Progenitor cell of endocrine pancreas (in vitro differentiated cells): ENCODE measurements at places on chromosomes 16 and 17.

- no peak overlapping the region for H3K4me3 ChIP-seq
- no peaks in the 10 kb centered on the region for H3K36me3 ChIP-seq
- DNase-seq = no peak
- no peaks in the 10 kb centered on the region for H3K4me1 ChIP-seq
- peaks cover 4% of the 10 kb centered on the region for H3K27me3 ChIP-seq
- H3K27ac ChIP-seq = no peak overlapping the region
Measured at GRCh38 chr17:5694551-5694950, 110.2 kb upstream of the NLRP1 start.

DNA sequence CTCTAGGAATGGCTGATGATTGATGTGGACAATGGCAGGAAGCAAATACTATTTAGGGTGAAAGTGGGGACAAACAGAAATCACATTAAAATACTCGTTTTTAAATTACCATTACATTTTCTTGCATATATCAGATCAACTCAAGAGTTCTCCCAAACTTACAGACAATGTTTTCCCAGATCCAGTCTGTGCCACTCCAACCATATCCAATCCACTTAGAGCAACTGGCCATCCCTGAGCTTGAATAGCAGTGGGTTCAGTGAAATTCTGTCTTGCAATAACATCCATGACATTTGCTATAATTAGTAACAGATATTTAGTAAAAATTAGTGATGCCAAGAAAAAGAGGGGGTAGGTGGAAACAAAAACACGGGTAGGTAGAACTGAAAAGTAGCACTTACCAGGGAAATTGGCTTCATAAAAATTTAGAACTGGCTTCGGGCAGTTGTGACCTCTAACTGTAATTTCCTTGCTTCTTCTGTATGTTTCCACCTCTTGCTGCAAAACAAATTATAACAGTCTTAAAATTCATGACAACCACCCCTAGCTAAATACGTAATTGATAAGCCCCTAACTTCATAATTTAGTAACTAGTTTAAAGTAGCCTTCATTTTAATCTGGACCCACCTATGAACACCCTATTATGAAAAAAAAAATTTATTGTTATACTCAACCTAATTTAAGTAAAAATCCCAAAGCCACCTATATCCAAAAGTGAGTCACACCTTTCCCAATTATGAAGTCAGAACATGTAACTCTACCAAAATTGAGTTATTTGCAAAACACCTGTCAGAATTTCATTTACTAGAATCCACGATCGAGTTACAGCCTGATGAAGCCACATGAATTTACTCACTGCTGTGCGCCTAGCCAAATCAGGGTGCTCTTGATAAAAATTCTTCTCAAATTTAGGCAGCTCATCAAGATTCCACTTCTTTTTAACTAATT is 2.0 kb downstream of the DDX5 start:
- no peaks in the 10 kb centered on the region for H3K27me3 ChIP-seq
- peak overlapping the region; percentile 98 for H3K4me3 ChIP-seq
- peak overlapping the region; percentile 100 for H3K27ac ChIP-seq
- peaks cover 55% of the 10 kb centered on the region for H3K36me3 ChIP-seq
- peaks cover 37% of the 10 kb centered on the region for H3K4me1 ChIP-seq

DNA sequence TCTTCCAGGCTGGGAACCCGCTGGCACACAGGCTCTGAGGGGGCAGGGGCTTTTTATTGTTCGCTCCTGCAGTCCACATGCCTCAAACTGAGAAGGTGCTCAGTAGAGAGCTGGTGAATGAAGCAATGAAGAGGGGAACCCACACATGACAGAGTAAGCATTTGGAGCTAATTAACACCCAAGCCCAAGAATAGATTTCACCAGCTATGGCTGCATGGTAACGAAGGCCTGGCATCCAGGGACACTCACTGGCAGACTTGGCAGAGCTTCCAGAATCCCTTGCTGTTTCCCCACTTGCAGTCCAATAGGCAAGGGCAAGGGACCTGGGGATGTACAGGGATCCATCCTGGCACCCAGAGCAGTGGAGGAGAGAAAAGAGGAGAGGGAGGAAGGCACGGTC is 12.2 kb downstream of the FLOT2 start:
- no peaks in the 10 kb centered on the region for H3K27me3 ChIP-seq
- no peak for DNase-seq
- H3K27ac ChIP-seq = no peak overlapping the region
- peaks cover 9% of the 10 kb centered on the region for H3K36me3 ChIP-seq
- H3K4me1 ChIP-seq = no peaks in the 10 kb centered on the region

- H3K4me1 ChIP-seq = no peaks in the 10 kb centered on the region
- no peak overlapping the region for H3K27ac ChIP-seq
- no peak overlapping the region for H3K4me3 ChIP-seq
Measured at GRCh38 chr17:12826431-12826830, 37.1 kb downstream of the ARHGAP44 start.

DNA sequence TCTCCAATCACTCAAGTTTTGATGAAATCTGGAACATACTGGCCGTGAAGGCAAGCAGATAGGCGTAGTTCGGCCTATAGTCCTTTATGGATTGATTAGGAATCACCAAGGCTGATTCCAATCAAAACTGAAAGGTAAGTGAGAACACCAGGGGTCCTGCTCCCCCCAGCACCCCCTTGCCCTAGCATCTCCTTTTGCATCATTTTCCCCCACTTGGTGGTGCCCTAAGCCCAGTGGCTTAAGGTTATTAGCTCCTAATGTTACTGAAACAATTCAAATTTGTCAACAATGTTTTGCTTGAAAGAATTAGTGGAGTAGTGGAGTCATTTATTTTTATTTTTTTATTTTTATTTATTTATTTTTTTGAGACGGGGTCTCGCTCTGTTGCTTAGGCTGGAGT is 4.9 kb downstream of the SLFN14 start:
- H3K27ac ChIP-seq = no peak overlapping the region
- H3K36me3 ChIP-seq = no peaks in the 10 kb centered on the region
- H3K4me1 ChIP-seq = peaks cover under 1% of the 10 kb centered on the region
- peaks cover 37% of the 10 kb centered on the region for H3K27me3 ChIP-seq
- H3K4me3 ChIP-seq = no peak overlapping the region
- no peak for DNase-seq

GRCh38 chr17:30926516-30926915 is 4.8 kb downstream of the ADAP2 start:
- no peak overlapping the region for H3K27ac ChIP-seq
- peaks cover 42% of the 10 kb centered on the region for H3K27me3 ChIP-seq
- no peak for DNase-seq
- H3K4me1 ChIP-seq = peaks cover 4% of the 10 kb centered on the region
- no peaks in the 10 kb centered on the region for H3K36me3 ChIP-seq

GRCh38 chr16:16009401-16009800 is 60.0 kb downstream of the ABCC1 start:
- peaks cover 1% of the 10 kb centered on the region for H3K4me1 ChIP-seq
- H3K27ac ChIP-seq = no peak overlapping the region
- H3K36me3 ChIP-seq = peaks cover 16% of the 10 kb centered on the region
- H3K27me3 ChIP-seq = no peaks in the 10 kb centered on the region
- DNase-seq = no peak
- H3K4me3 ChIP-seq = no peak overlapping the region

DNA sequence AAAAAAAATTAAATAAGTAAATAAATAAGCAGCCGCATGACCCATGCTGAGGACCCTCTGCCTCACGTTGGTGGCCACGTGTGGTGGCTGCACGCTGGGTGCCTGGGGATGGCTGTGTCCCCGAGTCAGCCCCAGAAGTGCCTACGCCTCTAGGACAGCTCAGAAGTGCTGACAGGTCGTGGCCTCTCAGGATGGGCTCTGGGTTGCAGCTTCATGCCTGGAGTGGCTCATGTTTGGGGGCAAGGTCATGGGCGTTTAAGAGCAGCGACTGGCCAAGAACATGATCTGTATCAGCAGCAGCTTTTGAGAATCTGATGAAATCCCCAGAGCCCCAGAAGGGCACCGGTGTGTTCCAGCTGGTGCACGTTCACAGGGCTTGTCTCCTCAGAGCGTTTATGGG is 26.8 kb upstream of the CAPN15 start:
- H3K4me3 ChIP-seq = no peak overlapping the region
- no peak for DNase-seq
- no peaks in the 10 kb centered on the region for H3K4me1 ChIP-seq

DNA sequence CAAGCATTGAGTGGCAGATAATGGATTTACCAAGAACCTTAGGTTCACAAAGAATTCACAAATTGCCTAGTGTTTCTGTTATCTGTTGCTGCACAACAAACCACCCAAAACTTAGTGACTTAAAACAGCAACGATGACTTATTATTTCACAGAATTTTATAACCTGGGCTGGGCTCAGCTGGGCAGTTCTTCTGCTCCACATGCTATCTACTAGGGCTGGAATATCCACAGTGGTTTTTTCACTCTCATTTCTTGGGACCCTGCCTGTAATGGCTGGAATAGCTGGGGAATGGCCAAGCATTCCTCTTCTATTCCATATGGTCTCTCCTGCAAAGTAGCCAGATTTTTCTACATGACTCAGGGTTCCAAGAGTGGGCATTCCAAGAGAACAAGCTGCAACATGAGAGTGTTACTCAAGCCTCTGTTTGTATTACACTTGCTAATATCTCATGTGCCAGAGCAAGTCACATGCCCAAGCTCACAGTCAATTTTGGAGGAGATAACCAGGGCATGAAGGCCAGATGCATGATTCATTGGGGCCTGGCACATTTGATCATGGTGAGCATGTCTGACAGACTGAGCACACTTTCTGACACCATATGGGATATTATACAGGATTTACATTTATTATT is 4.9 kb upstream of the PSMD7 start:
- H3K4me3 ChIP-seq = no peak overlapping the region
- no peak overlapping the region for H3K27ac ChIP-seq
- no peaks in the 10 kb centered on the region for H3K27me3 ChIP-seq
- H3K4me1 ChIP-seq = peaks cover 12% of the 10 kb centered on the region

GRCh38 chr17:72421128-72422092 is 300.6 kb downstream of the SOX9 start:
- H3K4me1 ChIP-seq = peaks cover 24% of the 10 kb centered on the region
- no peaks in the 10 kb centered on the region for H3K27me3 ChIP-seq
- H3K27ac ChIP-seq = peak overlapping the region; percentile 91
- H3K36me3 ChIP-seq = peaks cover 32% of the 10 kb centered on the region
- DNase-seq = no peak
- no peak overlapping the region for H3K4me3 ChIP-seq

DNA sequence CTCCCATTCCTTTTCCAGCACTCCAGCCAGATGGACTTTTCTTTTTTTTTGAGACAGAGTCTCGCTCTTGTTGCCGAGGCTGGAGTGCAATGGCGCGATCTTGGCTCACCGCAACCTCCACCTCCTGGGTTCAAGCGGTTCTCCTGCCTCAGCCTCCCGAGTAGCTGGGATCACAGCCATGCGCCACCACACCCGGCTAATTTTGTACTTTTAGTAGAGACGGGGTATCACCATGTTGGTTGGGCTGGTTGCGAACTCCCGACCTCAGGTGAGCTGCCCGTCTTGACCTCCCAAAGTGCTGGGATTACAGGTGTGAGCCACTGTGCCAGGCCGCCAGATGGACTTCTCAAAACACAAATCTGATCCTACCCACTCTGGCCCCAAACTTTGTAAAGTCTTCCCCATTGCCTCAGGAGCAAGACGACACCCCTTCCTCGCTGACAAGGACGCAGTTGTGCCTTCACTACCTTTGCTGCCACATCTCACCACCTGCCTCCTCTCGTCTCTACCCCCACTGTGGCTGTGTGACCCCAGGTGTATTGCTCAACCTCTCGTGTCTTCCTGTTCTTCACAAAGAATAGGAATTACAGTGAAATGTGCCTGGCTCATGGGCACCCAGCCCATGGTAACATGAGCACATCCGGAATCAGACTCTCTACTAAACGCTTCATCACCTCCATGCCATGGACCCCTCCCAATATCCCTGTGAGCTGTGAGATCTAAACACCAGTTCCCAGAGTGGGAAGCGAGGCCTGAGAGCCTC is 3.7 kb upstream of the BANP start:
- peaks cover 3% of the 10 kb centered on the region for H3K36me3 ChIP-seq
- peaks cover 40% of the 10 kb centered on the region for H3K4me1 ChIP-seq
- H3K4me3 ChIP-seq = no peak overlapping the region
- H3K27me3 ChIP-seq = no peaks in the 10 kb centered on the region
- peak overlapping the region; percentile 99 for H3K27ac ChIP-seq

DNA sequence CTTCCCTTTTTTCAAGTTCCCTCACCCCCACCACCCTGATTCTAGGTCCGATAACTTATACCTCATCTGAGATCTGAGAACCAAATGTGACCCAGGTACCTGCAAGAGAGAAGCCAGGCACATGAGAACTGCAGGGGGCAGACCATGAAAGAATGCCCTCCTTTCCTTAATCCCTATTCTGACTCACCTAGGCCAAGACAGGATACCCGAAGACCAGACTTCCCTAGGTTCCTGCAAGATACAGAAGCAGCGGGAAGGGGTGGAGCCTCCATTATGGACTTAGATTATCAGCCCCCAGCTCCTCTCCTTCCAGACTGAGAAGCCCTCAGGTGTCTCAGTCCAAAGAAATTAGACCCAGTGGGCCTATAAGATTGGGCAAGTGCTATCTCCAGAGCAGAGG is 2.1 kb downstream of the KCNAB3 start:
- DNase-seq = no peak
- no peak overlapping the region for H3K27ac ChIP-seq
- peaks cover 52% of the 10 kb centered on the region for H3K27me3 ChIP-seq
- peaks cover 7% of the 10 kb centered on the region for H3K36me3 ChIP-seq
- H3K4me1 ChIP-seq = peaks cover 12% of the 10 kb centered on the region
- no peak overlapping the region for H3K4me3 ChIP-seq

GRCh38 chr17:67312265-67312664 is 54.1 kb downstream of the PSMD12 start:
- no peak for DNase-seq
- no peaks in the 10 kb centered on the region for H3K27me3 ChIP-seq
- no peaks in the 10 kb centered on the region for H3K36me3 ChIP-seq

GRCh38 chr17:7167832-7168231 is 11.3 kb downstream of the ASGR1 start:
- H3K27me3 ChIP-seq = no peaks in the 10 kb centered on the region
- no peaks in the 10 kb centered on the region for H3K4me1 ChIP-seq
- peaks cover 4% of the 10 kb centered on the region for H3K36me3 ChIP-seq
- no peak overlapping the region for H3K27ac ChIP-seq

DNA sequence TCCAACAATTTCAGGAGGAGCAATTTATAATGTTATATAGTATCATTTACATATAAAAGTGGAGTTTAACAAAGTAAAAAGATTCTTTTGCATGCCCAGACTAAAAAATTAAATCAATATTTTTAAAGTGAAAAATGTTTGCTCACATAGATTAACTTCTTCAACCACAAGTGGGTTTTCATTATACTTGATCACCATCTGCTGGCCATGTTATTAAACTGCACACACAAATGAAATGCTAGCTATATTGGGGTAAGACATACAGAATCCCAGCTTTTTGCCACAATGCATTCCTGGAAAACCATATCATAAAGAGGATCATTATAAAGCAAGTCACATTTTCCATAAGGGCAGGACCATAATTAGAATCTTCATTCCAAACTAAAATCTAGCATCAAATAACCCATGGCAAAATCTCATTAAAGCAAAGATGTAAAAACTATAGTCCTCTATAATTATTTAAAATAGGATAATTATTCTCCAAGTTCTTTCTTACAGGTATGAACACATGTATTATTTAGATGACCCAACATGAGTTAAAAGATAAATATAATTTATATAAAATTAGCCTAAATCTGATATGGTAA is 26.3 kb downstream of the CEP112 start:
- no peaks in the 10 kb centered on the region for H3K27me3 ChIP-seq
- no peaks in the 10 kb centered on the region for H3K4me1 ChIP-seq
- no peak overlapping the region for H3K27ac ChIP-seq
- no peak overlapping the region for H3K4me3 ChIP-seq
